Stomach (tissue), 19 donors: ENCODE measurements at places on chromosomes 2 and 18. TPM values are rescaled to one million over a fixed set of nuclear protein-coding genes. Genes with fewer than 3 reads are reported as not detected.

GRCh38 chr18:62944454-62944853 lies 229.1 kb downstream of the PHLPP1 start:
- no peak for DNase-seq

DNA sequence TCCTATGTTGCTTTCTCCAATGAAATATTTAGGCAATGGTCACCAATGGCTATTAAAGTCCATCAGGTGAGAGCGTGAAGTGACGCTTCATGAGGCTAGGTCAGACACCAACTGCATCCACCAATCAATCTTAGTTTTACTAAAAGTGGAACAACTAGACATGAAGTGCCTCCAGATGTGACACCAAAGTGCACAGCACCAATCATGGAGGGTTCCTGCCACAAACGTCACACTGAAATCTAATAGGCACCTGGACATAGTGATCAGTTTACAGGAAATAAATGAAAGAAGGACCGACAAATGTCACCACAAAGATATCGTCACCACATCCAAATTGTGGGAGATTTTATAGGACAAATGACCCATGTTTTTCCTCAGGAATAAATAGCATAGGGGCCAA lies 70.5 kb downstream of the PSMG2 start:
- DNase-seq, result no peak

DNA sequence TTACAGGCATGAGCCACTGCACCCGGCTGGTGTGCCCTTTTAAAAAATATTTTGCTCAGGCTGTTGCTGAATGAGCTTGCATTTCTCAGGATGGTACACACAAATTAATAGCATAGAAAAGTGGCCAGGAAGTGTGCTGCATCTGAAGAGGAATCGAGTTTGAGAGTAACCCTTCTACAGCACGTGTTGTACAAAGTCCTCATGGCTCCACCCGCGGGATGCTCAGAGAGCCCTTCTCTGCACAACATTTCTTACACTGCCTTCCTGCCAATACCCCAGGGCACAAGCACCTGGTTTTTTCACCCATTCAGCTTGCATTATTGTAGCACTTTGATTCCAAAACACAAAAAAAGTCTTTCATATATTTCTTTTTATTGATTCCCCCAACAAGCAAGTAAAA lies 90.1 kb upstream of the NEDD4L start:
- DNase-seq, result no peak

DNA sequence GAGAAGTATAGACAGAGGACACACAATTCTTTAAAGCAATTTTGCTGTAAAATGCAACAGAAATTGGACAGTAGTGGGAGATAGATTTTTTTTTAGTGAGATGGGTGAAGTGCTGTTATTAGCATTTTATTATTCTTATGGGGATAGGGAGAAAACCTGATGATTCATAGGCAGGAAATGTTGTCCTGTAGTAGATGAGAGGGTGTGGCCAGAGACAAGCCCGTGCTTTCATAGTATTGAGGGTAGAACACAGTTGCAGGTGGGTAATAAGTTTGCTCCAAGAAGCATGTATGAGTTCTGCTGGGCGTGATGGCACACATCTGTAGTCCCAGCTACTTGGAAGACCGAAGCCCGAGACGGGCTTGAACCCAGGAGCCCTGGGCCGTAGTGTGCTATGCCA lies 128.3 kb upstream of the ARHGAP28 start:
- DNase-seq, result no peak

DNA sequence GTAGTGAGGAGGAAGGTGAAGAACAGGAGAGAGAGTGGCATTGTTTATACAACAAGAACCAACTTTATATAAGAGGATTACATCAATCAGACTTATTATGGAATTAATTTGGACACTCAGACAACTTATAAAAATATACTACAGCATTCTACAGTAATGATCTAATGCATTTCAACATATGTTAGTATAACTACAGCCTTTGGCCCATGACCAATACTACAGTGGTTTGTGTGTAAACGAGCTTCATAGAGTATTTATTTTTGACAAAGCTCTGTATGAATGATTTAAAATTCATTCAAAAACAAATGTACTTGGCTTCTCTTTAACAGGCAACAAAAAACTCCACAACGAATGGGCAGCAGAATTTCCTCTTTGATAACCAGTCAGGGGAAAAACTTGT lies 72.8 kb downstream of the ZNF521 start:
- DNase-seq, result peak; percentile 52

GRCh38 chr2:113965644-113966043 lies 75.8 kb downstream of the ACTR3 start:
- no peak for DNase-seq

- no peak for DNase-seq
Measured at GRCh38 chr2:138223319-138223718, 259.0 kb downstream of the HNMT start.

DNA sequence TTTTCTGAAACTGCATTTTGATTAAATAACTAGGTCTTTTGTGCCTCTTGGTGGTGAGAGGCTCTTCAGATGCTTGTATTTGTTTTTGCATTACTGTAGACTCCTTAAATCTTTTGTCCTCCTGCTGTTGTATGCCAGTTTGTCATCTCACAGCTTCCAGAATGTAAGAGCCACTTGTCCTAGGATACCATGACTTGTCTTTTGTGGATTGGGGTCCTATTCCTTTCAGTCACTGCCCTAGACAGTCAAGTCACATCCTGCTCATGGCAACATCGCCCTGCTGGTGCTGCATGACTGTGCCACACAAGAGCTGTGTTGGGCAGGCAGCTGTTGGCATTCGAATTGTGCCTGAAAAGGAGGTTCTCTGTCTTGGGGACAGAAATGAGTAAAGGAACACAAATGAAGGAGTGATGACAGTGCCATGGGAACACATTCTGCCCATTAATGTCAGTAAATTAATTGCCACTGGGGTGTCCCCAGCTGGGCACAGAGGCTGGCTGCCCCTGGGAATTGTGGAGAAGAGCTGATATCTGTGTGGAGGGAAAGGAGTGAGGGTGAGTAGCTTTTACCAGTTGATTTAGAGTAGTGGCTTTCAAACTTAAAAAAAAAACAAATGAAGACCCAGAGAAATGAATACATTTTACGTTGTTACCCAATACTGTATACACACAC lies 140.3 kb downstream of the ARL6IP6 start:
- no peak for DNase-seq

Gene LRP2
- not detected for total RNA-seq

Gene CASP8
- total RNA-seq, result 32.3 TPM

Gene PPP1R1C
- not detected for total RNA-seq

Gene RAB17
- total RNA-seq, result 102 TPM

Gene CHRND
- total RNA-seq, result not detected

Gene FOXI3
- not detected for total RNA-seq

Gene ANO7
- total RNA-seq, result 4.6 TPM

Gene TGFA
- total RNA-seq, result 16.0 TPM

Gene FEV
- total RNA-seq, result not detected
